ENCODE measurements at places on chromosomes 4 and X.

- DNase-seq = no peak
Measured at GRCh38 chr4:10085828-10086505, 30.6 kb downstream of the WDR1 start.

GRCh38 chr4:156754832-156755570 lies 216.6 kb downstream of the PDGFC start:
- DNase-seq = no peak

DNA sequence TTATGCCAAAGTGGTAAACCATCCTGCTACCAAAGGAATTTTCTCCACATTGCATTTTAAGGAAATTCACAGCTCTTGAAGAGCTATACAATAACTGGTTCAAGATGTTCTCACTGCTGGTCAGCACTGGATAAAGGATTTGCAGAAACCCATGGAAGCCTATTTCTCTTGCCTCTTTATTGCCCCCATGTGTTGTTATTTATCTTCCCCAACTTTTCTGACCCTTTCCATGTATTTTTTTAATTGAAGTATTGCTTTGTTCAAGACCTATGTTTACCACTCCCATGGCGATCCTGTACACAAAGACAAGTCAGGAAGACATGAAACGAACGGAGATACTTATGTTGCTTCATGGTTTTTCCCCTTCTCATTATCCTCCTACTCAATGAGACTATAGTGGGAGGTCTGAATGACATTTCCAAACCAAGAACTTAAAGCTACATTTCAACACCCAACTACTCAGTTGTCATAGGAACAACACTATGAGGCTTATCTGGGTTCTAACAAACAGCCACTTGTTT lies 566.4 kb upstream of the DIPK2B start:
- no peak for DNase-seq

- no peak for DNase-seq
Measured at GRCh38 chr4:17164666-17165065, 266.2 kb upstream of the LDB2 start.

GRCh38 chrX:136731207-136731782 lies 49.4 kb downstream of the ARHGEF6 start:
- DNase-seq = no peak

GRCh38 chr4:163591614-163592020 lies 97.1 kb downstream of the TMA16 start:
- no peak for DNase-seq

GRCh38 chr4:108110450-108110849 lies 58.3 kb downstream of the LEF1 start:
- DNase-seq = no peak

Measured in stimulated activated CD4-positive, alpha-beta T cell treated with anti-CD3 and anti-CD28 coated beads, Interleukin-1b, Interleukin-23, amount 100 ng/mL, for 1 hour (primary cell).